Coronary artery (tissue), 2 donors: ENCODE measurements at places on chromosomes 5 and 9.

DNA sequence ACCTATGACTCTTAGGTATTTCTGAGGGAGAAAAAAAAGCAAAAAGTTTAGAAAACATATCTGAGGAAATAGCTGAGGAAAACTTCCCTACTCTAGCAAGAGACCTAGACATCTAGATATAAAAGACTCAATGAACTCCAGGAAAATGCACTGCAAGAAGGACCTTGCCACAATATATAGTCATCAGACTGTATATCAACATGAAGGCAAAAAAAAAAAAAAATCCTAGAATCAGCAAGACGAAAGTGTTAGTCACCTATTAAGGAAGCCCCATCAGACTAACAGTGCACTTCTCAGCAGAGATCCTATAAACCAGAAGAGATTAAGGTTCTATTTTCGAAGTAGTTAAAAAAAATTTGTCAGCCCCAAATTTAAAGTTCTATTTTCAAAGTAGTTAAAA, 166.2 kb downstream of the TMEM38B start:
- DNase-seq: no peak

DNA sequence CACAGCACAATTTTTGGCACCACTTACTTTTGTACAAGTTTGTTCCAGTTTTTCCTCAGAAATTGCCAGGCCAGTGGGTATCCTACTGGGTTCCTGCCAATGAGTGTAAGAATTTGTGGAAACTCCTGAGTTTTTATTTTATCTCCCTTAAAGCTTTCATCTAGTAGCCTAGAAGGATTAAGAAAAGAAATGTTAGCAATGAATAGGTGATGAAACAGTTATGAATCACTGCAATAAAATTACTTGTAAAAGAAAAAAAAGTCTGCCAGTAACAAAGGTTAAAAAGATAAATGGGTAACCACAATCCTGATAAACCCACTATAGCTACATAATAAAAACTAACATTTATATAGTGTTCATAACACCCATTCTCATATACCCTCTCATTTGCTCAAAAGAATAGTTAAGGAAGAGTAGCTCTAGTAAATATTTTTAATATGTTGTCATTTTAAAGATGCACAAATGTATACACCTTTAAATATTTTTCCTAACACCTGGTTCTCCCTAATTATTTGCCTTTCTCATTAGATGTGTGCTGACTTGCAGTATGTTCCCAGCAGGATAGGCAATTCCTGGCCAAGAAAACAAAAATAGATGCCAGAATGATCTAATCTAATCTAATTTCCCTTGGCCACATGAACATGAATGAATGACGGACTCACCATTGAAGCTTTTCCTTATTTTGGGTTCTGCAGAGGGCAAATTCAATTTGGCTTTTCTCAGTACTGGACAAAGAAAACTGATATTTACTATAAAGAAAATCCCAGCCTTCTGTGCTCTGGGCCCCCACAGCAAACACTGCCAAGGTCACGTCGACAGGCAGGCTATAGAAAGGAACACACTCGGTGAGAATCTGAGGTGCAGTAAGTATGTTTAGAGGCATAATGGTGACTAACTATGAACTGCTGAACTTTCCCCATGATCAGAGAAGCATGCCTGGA, 26.4 kb downstream of the ERAP1 start:
- no peak for DNase-seq

DNA sequence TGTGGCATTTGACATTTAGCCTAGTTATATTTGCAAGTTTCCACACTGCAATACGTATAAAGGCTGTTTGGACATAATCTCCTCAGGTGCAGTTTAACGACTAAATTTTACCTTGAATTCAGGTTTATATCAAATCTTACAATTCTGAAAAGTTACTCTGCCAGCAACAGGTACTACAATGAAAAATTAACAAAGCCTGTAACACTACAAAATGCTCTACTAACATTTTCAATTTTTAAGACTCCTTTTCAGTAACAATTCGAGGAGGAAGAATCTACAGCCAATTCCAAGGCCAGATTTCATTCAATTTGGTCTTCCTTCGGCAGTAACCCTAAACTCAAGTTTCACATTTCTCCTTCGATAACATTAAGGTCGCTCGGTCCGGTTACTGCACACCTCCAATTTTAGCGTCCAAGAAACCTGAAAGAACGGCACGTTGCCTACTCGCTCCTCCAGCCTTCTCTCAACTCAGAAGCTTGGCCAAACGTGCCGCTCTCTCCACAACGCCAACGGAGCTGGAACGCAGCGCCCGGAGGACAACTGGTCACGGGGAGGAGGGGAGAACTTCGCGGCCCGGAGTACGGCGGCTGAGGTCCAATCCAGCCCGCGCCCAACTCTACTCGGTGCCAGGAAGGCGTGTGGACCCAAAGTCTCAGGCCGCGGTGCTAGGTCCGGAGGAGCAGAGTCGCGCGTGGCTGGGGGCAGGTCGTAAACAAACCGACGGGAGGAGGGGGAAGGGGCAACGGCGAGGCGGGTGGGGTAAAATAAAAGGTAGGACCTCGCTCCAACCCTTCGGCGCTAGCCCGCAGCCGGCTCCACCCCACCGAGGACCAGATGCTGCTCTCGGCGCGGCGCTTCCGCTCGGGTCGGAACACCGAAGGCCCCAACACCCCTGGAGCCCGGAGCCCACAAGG, 681 bp downstream of the FNIP1 start:
- peak; percentile 89 for DNase-seq

DNA sequence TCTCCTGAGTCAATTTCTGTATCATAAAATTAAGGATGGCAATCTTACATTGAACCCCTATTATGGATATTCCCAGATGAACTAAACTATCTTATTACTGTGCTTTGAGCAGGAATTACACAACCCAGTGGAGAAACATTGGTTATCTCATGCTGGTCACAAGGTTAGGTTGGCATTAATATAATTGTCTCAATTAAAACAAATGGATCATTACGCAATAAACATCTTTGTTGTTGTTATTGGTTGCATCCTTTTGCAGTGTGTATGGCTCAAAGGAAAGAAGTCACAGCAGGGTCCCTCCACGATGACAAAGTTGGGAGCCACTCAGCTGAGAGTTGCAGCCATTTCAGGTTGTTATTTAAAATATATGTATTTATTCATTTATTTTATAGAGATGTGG, 297.0 kb upstream of the KLF4 start:
- no peak for DNase-seq

DNA sequence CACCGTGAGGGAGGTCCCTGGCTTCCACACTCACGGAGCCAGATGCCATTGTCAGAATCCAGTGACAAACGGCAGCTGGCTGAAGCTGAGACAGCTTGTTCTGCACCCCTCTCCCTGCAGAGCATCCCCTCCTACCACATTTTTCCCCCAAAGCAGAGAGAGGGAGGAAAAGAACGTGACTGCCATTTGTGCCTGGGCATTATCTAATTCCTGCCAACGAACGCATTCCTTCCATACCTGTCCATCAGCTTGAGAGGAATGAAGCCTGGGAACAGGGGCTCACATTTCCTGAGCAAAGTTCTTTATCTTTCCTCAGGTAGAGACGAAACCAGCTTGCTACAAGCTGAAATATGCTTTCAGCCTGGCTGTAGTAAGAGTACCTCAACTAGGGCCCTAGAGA, 175.4 kb downstream of the SLIT3 start:
- no peak for DNase-seq

GRCh38 chr5:172007175-172008110, 1.0 kb upstream of the FBXW11 start:
- no peak for DNase-seq

DNA sequence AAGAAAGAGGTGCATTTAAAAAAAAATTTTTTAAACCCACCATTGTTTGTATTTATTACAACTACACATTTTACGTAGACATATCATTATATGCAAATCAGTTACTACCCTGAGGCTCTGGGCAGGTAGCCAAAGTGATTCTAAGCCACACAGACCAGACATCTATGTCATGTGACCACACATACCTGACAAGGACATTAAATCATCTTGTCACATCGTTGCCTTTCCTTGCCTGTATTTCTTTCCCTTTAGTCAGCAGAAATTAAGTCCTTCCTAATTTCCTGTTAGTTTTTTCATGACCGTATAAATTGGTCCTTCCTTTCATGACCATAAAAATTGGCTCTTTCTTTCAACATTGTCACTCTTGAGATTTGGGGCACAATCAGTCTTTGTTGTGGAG, 134.2 kb upstream of the MARCHF11 start:
- no peak for DNase-seq

GRCh38 chr9:123551734-123552133, 195.7 kb downstream of the CRB2 start:
- no peak for DNase-seq

- DNase-seq: no peak
These were observed 5.7 kb downstream of the RPP25L start for GRCh38 chr9:34606190-34606589.

- DNase-seq: no peak
These were observed 287.8 kb upstream of the TMEM161B start for GRCh38 chr5:88556406-88556805.

DNA sequence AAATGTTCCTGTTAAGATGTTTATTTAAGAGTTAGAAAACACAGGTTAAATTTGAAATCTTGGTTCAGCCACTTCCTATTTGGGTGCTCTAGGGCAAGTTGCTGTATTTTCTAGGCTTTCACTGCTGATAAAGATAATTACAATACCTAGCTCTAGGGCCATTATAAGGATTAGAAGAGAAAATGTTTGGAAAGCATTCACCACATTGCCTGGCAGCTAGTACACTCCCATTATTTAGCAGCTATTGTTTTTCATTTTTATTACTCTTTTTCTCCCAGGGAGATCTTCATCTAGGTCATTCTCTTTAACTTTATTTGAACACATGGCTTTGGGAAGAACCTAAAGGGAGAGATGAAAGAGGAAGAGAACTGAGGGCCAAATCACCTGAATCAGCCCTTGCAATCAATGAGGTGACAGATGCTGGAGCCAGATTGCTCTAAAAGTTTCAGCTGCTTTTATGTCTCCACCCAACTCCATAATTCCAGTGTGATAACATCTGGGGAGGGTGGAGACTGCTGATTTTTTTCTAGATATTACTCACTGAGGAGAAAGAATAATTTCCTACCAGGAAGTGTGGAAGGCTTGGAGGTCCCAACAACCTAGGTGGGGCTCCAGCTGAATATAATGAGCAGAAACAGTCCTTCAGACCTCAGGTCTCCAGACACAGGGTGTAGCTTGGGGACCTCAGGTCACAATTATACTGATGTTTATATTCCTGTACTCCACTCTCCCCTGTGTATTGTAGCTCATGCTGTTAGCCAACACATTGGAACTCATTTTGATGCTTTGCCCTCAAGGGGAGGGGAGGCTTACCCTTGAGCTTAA, 640.0 kb downstream of the RAB3C start:
- no peak for DNase-seq

- DNase-seq: no peak
These were observed 59.3 kb downstream of the PAX5 start for GRCh38 chr9:36974731-36975130.

- no peak for DNase-seq
These were observed 221.6 kb downstream of the PARP8 start for GRCh38 chr5:50887889-50888633.

DNA sequence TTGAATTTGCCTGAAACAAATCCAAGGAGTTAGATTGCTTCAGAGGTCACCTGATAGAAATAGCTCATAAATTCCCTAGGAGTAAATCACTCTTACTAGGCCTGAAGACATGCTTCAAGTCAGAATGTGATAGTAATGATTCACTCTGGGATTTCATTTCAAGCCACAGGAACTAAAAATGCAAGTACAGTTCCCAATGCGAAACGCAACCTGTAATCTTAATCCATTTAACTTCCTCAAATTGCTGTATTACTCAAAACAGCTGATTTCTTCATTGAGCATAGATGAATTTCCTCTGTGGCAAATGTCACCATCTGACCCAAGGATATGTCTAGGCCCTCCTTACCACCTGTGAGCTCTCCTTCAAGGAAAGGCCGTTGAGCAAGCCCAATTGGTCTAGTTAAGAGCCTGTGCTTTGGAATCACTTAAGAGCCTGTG, 32.1 kb upstream of the IL6ST start:
- DNase-seq: no peak

- DNase-seq: no peak
These were observed 300.8 kb downstream of the CDH9 start for GRCh38 chr5:26737348-26738265.

GRCh38 chr5:61670941-61671340, 338.9 kb downstream of the ZSWIM6 start:
- no peak for DNase-seq

- no peak for DNase-seq
These were observed 142.4 kb downstream of the MAPKAP1 start for GRCh38 chr9:125564631-125565030.

GRCh38 chr9:21295992-21296391, 9.1 kb downstream of the IFNA5 start:
- no peak for DNase-seq

- DNase-seq: no peak
These were observed 173.9 kb downstream of the WDR70 start for GRCh38 chr5:37552770-37553719.

DNA sequence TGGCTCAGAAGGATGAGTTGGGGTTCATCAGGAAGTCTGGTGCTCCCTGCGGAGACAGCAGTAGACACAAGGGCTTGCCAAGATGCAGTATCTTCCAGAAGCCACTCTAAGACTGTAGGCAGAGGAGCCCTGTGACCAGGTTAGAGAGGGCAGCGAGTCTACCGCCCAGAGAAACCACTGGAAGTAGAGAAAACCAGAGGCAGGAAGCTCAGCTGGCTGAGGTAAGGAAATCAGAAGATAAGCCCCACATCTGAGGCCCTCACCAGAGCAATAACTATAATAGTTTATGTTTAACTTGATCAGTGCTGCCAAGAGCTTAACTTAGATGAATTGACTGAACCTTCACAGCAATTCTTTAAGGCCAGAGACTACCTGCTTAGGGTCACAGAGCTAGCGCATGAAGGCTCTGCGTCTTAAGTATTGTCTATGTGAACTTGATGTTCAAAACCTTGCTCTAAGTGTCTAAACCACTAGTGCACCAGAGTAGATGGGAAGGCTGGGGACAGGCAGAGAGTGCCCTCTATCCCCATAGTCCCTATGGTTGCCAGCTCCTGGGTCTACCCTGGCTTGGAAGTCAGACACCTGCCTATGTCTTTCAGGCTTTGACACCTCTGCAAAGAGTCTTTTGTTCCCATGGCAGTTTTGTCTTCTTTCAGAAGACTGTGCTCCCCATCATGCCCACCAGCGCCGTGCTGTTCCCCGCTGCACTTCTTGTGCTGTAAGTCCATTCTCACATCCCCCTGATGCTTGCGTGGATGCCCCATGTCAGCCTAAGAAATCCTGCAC, 228.2 kb upstream of the KLF4 start:
- DNase-seq: no peak

DNA sequence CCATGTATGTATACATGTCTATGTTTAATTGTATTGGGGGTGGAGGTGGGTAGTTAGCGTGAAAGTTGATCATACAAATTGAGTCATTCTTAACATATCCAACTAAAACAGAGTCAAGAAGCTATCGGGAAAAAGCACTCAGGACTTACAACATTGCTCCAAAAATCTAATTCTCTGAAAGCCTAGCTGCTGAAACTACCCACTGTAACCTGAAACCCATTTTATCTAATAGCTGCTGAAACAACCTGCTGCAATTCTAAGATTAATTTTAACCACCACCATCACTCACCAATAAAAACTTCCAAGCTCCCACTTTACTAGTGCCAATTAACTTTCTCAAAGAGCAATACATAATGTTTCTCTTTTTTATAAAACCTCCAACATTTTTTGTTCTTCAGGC, 32.2 kb downstream of the KCNV2 start:
- no peak for DNase-seq
